ENCODE measurements at places on chromosomes 2 and 18.

DNA sequence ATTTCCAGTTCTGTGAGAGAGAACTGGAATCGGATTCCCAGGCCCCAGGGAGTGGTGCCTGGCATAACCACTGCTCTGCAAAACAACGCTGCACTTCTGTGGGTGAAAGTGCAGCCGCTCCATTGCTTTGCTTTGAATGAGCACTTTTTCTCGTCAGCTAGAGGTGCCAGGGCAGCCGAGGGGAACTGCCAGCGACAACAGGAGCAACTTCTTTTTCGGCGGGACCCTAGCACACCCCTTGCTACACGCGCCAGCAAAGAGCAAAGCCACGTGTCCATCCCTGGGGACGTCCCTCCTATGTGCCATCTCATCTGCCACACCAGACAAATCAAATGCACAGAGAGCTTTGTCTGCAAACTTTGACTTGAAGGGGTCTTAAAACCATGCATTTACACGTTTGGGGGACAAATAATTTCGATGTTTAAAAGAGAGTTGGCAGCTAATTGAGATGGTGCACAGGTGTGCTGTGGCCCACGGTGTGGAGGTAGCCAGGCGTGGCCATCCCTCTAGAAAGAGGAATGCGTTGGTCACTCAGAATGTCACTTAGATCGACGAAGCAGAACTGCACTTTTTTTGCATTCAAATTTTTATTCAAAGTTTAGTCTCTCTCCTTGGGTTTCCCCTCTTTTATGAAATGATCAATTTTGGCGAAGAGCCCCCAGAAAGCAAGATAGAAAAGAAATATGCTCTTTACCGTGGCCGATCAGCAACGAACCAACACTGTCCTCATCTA, 151.8 kb downstream of the MBP start:
- no peak for DNase-seq

- DNase-seq, result no peak
Observed at GRCh38 chr2:145563741-145564615, 1044.1 kb upstream of the ZEB2 start.

DNA sequence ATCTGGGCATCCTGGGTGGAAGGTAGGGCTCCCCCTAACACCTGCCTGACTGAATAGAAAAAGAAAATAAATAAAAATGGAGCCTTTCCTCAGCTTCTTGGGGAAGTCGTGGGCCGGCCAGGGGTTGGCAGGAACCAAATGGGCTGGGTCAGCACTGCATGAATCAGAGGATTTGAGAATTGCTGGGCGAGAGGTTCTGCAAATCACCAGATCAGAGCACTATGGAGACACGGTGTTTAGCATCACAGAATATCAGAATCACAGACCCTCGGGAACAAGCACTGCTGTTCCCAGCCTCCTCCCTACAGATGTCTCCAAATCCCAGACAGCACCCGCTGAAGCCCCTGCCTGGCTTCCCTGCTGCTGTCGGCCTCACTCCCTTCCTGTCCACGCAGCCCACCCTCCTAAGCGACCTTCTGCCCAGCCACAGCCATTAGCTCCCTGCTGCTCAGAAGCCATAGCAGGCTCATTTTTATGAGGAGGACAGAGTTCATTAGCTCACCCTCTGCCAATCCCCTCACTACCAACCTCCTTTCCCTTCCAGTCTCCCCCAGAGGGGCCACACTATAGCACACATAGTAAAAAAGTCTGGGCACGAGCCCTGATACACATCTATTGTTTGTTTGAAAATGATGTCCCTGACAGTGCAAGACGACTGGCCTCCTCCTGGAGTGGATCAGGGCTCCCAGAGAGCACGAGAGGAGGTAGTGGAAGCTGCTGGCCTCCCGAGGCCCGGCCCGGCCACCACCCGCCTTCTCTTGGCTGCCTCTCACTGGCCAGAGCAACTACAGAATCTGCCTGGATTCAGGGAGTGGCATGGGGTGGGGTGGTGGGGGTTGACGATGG, 64.6 kb upstream of the TAF1B start:
- DNase-seq, result no peak

DNA sequence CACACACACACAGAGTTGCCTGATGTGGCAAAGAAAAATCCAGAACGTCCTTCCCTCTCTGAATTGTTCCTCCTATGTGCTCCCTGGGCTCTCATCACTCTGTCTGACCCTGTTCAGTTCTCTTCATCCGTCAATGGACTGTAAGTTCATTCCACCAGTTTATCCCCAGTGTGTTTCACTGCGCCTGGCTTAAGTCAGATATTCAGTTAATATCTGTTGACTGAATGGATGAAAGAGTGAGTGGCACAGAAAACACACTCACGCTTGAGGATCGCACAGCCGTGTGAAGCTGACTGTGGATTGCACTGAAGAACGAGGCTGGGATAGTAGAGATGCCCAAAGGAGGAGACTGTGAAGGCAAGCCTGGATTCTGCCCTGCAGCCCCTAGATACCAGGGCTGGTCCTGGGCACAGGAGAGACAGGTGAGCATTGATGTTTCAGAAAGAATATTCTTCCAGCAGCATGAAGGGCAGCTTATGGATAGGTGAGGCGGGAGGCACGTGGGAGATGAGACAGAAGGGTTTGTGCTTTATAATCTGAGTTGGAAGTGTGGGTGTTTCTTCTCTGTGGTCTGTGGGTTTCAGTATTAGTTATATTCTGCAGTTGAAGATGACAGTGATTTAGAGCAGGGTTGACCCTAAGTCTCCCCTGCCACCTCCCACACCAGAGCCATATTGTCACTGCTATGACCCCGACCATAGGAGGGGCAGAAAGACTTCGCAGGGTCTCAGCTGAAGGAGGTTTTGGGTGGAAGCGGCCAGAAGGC, 129.9 kb downstream of the SOCS6 start:
- no peak for DNase-seq

DNA sequence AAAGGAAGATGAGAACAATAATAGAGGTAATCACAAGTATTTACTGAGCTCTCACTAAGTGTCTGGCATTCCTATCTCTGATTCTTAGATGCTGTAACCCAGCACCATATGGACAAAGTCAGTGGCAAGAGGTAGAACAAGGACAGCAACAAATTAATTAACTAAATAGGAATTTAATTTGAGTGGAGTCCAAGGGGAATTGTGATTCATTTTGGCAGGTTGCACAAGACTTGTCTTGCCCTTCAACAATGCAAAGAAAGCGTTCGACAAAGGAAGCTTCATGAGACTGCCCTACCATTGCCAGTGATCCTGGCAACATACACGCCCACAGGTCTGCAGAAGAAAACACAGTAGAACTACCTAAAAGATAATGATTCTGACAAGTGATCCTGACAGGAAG, 221.6 kb downstream of the RBM43 start:
- no peak for DNase-seq

DNA sequence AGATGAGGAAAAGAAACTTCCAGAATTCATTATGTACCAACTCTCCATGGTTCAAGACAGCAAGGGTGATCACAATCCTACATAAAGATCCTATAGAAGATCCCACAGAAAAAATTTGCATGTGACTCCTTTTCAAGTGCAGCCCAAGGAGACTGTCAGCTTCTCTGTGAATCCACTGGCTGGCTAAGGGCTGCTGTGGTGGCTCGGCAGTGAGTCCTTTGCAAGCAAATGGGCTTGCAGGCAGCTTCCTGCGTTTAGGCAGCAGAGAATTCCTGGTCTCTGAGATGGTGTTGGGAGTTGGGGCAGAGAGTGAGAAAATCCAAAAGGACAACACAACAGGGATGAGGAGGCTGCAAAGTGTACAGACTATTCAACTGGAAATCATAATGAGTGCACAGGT, 43.4 kb downstream of the NABP1 start:
- no peak for DNase-seq

- DNase-seq, result no peak
Observed at GRCh38 chr18:685438-685837, 27.0 kb downstream of the ENOSF1 start.
